ENCODE measurements at places on chromosomes 11 and 22. TPM values are rescaled to one million over a fixed set of nuclear protein-coding genes. Genes with fewer than 3 reads are reported as not detected.

- no peaks in the 10 kb centered on the region for H3K27me3 ChIP-seq
- H3K27ac ChIP-seq, result no peak overlapping the region
- H3K4me1 ChIP-seq, result no peaks in the 10 kb centered on the region
- DNase-seq, result peak; percentile 21
Observed at GRCh38 chr22:35726933-35727332, 9.3 kb downstream of the APOL5 start.

- no peaks in the 10 kb centered on the region for H3K4me1 ChIP-seq
- H3K27me3 ChIP-seq, result no peaks in the 10 kb centered on the region
- peaks cover 3% of the 10 kb centered on the region for H3K36me3 ChIP-seq
- DNase-seq, result peak; percentile 16
Observed at GRCh38 chr11:78465169-78465942, 47.7 kb upstream of the GAB2 start.

Gene OR6T1
- not detected for total RNA-seq

- peaks cover 100% of the 10 kb centered on the region for H3K36me3 ChIP-seq
- H3K27ac ChIP-seq, result no peak overlapping the region
- peak overlapping the region; percentile 28 for H3K4me3 ChIP-seq
- H3K4me1 ChIP-seq, result no peaks in the 10 kb centered on the region
- DNase-seq, result no peak
Observed at GRCh38 chr22:46286941-46287872, 9.5 kb upstream of the GTSE1 start.

DNA sequence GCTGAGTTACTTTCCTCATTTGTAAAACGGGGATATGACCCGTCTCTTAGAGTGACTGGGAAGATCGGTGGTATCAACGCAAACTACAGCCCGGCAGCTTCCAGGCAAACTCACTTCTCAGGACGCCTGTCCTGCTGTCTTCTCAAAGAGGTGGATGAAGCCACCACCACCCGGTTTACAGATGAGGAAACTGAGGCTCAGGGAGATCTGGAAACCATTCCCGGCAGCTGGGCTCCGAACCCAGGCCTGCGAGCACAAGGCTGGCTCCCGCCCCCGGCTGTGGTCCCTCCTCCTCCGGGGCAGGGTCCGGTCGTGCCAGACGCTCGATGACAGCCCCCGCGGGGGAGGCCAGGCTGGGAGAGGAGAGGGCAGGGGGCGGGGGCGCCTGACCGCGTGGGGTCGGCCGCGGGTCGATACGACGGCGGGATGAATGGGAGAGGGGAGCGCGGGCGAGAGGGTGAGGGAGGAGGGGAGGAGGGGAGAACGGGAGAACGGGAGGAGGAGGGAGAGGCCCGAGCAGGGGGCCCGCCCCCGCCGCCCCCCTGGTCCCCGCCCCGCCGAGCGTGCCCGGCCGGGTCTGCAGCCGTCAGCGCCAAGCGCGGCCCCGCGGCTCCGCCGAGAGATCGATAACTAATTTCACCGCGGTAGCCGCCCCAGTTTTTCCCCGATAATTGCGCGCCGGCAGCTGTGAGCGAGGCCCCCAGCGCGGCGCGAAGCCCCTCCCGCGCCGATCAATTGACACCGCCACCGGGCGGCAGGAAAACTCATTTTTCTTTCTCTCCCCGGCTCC, 14.0 kb downstream of the IGLL1 start:
- peaks cover 27% of the 10 kb centered on the region for H3K27me3 ChIP-seq
- peaks cover 16% of the 10 kb centered on the region for H3K4me1 ChIP-seq
- H3K4me3 ChIP-seq, result peak overlapping the region; percentile 62
- H3K27ac ChIP-seq, result no peak overlapping the region
- no peaks in the 10 kb centered on the region for H3K36me3 ChIP-seq
- DNase-seq, result no peak

DNA sequence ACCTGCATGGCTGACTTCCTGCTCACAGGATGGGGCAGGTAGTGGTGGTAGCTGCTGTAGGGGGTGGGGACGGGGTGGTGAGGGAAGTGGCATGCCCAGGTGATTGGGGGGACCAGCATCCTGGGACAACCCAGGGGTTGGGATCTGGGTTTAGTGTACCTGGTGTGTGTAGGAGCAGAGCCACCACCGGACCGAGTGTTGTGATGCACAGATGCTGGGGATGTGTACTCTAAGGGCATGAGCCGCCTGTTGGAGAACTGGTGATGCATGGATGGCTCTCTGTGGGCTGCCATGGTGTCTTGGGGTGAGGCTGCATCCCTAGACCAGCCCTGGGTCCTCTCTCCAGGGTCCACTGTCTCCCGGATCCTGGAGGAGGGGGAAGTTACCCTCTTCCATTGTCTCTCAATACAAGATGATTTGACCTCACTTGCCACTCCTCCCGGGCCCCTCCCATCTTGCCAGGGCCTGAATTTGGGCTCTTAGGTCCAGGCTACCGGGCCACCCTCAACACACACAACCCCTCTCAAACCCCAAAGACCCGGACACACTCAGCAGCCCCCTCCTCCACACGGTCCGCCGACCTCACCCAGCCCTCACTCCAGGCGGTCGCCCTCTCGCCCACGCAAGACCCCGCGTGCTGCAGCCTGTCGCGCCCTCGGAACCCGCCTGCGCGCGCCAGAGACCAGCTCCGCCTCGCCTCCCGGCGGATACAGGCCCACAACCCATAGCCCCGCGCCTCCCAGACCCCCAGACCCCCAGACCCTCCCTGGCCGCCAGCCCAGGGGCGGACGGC, 619 bp downstream of the LRRC75B start:
- DNase-seq, result no peak
- peaks cover 26% of the 10 kb centered on the region for H3K36me3 ChIP-seq

DNA sequence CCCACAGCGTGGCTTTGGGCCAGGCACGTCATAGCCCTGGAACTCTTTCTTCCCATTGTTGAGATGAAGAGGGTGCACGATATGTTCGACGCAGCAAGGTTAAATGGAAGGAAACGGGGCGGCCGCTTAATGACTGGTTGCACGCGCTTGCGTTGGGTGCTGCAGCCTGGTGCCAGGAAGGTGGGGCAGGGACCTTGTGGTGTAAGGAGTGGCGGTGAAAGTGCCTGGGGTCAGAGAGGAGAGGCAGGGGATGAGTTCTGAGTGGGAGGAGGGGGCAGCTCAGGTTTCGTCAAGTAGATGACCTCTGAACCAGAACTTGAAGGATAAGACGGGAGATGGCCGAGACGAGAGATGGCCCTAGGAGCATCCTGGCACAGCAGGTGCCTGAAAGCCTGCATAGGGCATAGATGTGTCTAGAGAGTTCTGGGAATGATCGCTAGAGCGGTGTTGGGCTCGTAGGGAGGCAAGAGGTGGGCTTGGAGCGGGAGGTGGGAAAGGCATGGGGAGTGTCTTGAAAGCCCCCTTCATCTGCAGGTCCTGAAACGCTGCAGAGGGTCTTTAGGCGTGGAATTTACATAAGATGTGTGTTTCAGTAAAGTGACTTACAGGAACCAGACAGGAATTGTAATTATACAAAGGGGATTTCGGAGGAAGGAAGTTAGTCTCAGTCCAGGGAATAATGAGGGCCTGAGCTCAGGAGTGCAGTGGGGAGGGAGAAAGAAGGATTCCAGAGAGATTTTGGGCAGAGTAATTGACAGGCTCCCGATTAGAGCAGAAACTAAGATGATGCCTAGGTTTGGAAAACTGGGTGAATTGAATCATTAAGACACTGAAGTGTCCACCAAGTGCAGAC, 43.2 kb upstream of the CLDN5 start:
- H3K27ac ChIP-seq, result no peak overlapping the region
- DNase-seq, result no peak
- no peaks in the 10 kb centered on the region for H3K36me3 ChIP-seq
- H3K4me3 ChIP-seq, result no peak overlapping the region

DNA sequence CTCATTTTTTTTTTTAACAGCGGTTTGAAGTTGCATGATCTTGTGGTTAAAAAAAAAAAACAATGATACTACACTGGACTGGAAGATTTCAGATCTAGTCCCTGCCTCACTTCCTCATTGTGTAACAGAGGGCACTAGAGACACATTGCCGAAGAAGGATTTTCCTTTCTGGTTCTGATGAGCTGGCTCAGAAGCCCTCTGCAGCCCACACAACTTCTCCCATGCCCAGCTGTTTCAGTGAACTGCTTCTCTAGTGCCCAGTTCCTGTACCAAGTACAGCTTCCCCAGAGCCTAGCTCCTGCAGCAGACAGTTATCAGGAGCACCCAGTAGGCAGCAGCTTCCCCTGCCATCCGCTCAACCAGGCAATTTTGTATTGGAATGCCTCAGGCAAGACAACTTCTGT, 29.5 kb upstream of the ANO5 start:
- H3K4me1 ChIP-seq, result no peaks in the 10 kb centered on the region
- DNase-seq, result no peak
- no peaks in the 10 kb centered on the region for H3K36me3 ChIP-seq
- H3K4me3 ChIP-seq, result no peak overlapping the region

Gene TRPM5
- total RNA-seq, result 0.43 TPM

DNA sequence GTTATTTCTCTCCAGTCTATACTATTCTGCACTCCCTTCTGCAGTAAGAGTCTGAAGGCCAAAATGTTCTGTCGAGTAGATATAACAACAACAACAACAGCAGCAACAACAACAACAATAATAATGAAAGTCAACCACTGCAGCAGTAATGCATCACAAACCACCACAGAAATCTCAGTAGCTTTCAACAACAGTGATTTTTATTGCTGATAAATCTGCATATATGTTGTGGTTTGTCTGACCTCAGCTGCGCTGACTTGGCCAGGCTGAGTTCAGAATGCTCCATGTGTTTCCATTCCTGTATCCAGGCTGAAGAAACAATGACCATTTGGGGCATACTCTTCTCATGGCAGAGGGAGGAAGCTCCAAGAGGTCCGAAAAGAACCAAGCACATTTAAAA, 32.3 kb upstream of the CYP2R1 start:
- no peaks in the 10 kb centered on the region for H3K27me3 ChIP-seq
- no peak for DNase-seq
- H3K4me3 ChIP-seq, result no peak overlapping the region

Gene LTBP3
- total RNA-seq, result 452 TPM

Gene MS4A4A
- 28.1 TPM for total RNA-seq

DNA sequence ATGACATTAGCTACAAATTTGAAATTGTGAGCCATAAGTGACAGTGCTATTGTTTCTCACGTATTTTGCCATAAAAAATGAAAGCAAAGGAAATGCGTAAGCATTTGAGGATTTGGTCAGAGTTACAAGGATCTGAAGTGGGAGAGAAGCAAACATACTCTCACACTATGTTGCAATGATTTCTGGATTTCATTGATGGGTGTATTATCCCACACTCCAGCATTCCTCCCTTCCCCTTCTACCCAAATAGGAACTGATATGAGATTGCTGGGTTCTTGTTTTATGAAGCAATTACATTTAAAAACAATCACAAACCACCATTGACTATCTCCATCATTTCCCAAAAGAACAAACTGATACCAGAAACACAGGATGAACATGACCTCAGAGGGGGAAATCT, 314.0 kb upstream of the CTSC start:
- no peaks in the 10 kb centered on the region for H3K27me3 ChIP-seq
- no peaks in the 10 kb centered on the region for H3K36me3 ChIP-seq
- no peak for DNase-seq
- no peak overlapping the region for H3K27ac ChIP-seq

GRCh38 chr11:121892131-121892681, 223.8 kb downstream of the BLID start:
- no peak overlapping the region for H3K4me3 ChIP-seq
- no peak overlapping the region for H3K27ac ChIP-seq
- no peak for DNase-seq
- no peaks in the 10 kb centered on the region for H3K4me1 ChIP-seq

GRCh38 chr11:44241851-44242250, 68.1 kb downstream of the ALX4 start:
- no peaks in the 10 kb centered on the region for H3K4me1 ChIP-seq
- no peak overlapping the region for H3K4me3 ChIP-seq
- peaks cover 37% of the 10 kb centered on the region for H3K36me3 ChIP-seq
- no peak for DNase-seq

Gene SYT7
- total RNA-seq, result 8.4 TPM

DNA sequence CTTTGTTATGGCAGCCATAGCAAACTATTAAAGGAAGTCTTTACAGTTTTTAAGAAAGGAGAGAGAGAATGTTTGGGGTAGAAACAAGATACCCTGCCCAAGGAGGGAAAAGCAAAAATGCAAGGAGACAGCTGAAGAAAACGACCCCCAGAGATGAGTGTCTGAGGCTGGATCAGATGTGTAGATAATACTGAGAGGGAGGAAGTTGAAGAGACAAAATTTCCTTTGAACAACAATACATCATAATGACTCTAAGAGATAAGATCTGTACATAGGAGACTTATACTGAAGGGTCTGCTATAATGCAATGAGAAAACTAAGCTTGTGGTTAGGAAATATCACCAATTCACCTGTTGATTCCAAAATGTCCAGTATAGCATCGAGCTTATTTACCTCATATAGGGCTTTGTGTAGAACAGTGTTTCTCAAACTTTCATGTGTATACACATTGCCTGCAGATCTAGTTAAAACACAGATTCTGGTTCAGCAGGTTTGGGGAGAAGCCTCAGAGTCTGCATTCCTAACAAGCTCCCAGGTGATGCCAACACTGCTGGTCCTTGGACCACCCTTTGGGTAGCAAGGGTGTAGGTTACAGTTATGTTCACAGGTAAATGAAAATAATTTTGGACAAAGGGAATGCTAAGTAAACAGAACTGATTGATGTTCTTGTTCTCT, 5.8 kb upstream of the CEP295 start:
- DNase-seq, result no peak
- no peaks in the 10 kb centered on the region for H3K27me3 ChIP-seq
- H3K4me3 ChIP-seq, result no peak overlapping the region

DNA sequence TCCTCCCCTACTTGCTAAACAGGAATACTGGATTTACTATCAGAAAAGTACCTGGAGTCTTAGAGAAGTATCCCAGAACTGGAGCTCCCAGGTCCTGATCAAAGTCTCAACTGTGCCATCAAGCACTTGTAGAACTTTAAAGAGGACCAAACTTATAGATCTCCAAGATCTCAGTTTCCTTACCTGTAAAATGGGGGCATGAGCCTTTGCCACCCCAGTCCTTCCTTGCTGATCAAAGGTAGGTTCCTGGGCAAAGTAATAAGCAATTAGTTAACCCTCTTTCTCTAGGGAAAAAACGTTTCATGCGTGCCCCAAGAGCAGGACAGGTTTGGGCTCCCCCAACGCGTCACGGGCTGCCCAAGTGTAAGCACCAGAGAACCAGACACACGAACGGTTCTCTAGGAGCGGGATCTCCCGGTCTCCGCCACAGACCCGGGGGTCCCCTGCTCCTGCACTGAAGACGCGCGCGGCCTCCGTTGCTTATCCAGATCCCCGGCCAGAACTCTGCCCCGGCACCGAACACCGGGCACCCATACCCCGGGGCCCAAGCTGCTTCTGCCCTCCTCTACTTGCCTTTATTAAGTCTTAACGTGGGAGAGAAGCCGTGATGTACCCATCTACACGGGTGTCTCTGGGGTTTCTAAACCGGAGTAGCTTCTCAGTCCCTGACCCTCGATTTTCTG, 505 bp downstream of the ZNF214 start:
- H3K4me1 ChIP-seq, result peaks cover 17% of the 10 kb centered on the region
- H3K27ac ChIP-seq, result peak overlapping the region; percentile 22
- peaks cover 6% of the 10 kb centered on the region for H3K27me3 ChIP-seq
- peak overlapping the region; percentile 68 for H3K4me3 ChIP-seq

- peak overlapping the region; percentile 65 for H3K27ac ChIP-seq
- no peaks in the 10 kb centered on the region for H3K36me3 ChIP-seq
- H3K27me3 ChIP-seq, result no peaks in the 10 kb centered on the region
- DNase-seq, result no peak
Observed at GRCh38 chr11:61102667-61103571, 630 bp downstream of the CD5 start.

Data from stomach (tissue), 19 donors.